Stimulated activated memory B cell treated with anti-CD40 and anti-IgM and Interleukin-4, amounts not matched to agents 10 μg/mL and 1 μg/mL and 100 μg/mL, for 72 hours (primary cell): ENCODE measurements at places on chromosomes 5 and 9.

DNA sequence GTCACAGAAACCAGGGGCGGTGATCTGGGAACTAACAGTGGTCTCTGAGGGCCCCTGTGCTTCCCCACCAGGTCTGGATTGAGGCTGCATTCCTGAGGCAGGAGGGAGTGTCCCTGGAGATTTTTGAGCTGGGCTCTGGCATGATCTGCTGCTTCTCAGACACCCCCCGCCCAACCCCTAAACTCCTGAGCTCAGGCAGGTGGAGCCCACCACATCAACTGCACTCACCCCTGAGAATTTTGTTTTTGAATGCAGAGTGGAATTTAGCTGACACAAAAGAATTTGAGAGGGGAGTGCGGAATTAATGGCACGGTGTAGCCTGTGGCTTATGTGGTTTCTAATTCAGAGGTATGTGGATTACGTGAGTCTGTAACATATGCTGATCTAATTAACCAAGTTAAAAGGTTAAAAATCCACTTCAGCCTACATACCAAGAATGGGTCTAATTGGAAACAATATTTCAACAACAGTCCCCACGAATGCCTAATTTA lies 23.9 kb upstream of the CTSL start:
- ATAC-seq, result no peak

GRCh38 chr9:130682421-130683121 lies 11.0 kb upstream of the EXOSC2 start:
- no peak for ATAC-seq

GRCh38 chr5:158998793-158999325 lies 100.9 kb downstream of the EBF1 start:
- ATAC-seq, result no peak

- ATAC-seq, result no peak
Measured at GRCh38 chr5:142617416-142618129, 68.3 kb downstream of the FGF1 start.

DNA sequence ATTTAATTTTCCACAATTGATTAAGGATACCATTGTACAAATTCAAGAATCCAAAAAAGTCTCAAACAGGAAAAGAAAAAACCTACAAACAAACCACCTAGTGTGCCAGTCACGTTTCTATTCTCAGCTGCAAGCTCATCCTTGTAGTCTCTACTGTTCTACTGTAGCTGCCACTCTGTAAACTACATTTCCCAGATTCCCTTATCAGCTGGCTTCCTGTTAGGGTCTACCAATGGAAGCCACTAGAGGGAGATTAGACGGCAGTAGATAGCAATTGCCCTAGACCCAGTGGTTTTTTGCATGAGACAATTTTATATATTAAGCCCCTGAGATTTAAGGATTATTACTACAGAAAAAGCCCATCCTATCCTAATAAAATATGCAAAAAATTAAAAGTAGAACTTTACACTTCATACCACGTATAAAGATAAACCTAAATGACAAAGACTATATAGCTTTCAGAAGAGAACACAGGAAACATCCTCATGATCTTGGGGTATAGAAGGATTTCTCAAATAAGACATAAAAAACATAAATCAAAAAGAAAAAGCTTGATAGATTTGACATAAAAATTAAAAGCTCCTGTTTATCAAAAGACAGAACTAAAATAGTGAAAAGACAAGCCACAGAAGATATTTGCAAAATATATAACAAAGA lies 37.4 kb downstream of the P4HA2 start:
- peak; percentile 90 for ATAC-seq

DNA sequence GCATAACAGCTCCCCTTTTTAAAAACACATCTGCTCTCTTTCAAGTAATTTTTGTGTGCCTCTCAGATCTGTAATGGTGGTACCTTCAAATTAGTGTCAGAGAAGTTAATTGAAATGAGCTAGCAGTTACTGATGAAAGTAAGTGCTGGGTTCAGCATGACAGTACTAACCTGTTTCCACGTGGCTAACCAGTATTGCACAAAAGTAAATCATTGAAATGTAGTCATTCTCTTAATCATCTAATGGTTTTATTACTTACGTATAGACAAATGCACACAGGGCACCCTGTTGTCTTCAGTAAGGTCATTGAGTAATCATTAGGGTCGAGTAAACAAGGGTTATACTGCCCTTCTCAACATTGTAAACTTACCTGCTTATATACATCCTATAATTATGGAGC lies 157.8 kb upstream of the PRR16 start:
- no peak for ATAC-seq

DNA sequence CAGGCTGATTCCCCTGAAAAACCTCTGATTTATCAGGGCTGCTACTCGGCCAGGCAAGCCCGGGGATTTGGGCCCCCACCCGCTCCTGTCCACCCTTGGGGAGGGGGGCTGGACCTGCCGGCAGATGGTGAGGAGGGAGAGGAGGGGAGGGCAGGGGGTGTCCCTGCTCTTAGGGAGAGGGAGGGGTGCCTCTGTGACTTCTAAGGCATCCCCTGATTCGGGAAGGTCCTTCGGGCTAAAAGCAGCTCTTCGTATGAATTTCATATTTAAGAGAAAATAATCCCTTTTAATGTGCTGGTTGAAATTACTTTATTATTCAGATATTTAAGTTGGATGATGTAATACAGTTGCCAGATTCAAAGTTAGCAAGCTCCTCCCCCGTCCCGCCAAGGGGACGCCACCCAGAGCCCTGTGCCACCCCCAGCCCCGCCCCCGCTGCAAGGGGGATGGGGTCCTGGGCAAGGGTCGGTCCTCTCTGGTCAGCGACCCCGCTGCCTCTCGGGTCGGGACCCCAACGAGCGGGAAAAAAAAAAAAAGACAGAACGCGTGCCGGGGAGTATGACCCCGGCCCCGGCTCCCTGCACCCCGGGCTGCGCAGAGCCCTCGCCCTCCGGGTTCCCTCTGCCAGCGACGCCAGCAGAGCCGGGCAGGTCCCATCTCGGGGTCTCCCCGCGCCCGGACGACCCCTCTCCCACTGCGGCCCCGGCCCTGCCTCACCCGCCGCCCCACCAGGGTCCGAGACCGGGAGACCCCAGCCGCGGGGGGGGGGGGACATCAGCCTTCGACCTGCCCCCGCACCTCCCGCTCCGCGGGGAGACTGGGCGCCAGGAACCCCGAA lies 12.4 kb downstream of the LHX3 start:
- ATAC-seq, result no peak

DNA sequence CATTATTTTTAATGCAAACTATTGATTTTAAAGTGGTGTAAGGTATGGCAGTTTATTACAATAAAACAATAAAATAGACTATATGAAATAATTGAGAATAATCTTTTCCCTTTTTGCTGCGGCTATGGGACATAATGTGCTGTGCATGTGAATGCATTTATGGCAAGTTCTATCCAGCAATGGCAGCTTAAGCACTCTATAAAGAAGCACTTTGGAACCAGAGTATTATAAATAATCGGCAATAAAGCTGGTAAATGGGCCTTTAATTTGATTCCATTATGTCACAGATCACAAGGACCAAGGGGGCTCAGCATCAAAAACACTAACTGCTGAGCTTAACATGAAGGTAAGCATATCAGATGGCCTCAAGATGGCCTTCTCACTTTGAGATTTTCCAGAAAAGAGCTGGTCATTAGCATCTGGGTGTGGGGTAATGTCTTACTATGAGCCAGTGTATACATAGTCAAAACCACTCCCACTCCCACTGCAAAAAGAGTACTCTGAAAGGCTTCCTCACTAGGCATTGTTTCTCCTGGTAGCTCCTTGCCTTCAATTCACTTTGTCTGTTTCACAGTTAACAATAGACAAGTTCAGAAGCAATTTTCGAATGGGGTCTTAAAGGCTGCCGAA lies 97.1 kb upstream of the ASTN2 start:
- no peak for ATAC-seq

GRCh38 chr9:101369286-101369685 lies 15.5 kb downstream of the BAAT start:
- no peak for ATAC-seq

DNA sequence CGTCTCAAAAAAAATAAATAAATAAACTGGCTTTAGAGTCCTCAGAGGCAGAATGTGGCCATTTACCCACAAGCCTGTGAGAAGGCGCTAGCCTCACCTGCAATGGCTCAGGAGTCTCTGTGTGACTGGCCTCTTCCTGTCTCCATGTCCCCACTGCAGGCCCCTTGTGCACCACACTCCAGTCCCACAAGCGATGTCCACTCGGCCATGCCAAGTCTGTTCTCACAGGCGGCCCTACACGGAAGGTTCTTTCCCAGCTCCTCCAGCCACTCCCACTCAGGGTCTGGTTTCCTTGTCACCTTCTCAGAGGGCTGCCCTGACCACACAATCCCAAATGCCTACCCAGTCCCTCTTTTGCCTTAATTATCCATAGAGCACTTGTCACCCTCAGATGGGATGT lies 38.2 kb downstream of the POLR1E start:
- ATAC-seq, result no peak

GRCh38 chr5:158979290-158979689 lies 120.4 kb downstream of the EBF1 start:
- no peak for ATAC-seq

- no peak for ATAC-seq
Measured at GRCh38 chr9:94805051-94805489, 78.6 kb downstream of the AOPEP start.

DNA sequence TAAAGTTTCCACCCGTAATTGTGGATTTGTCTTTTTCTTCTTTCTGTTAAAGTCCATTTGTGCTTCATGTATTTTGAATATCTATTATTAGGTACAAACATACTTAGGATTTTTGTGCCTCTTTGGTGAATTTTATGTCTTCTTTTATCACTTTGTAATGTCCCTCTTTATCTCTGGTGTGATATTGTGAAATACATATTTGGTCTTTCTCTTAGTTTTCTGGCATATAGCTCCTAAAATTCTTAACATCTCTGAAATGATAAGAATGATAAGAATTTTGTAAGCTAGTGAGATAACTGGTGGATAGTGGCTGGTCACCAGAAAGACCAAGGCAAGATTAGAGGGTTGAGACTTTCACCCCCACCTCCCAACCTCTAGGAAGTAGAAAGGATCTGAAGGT lies 111.1 kb downstream of the KCTD16 start:
- no peak for ATAC-seq

DNA sequence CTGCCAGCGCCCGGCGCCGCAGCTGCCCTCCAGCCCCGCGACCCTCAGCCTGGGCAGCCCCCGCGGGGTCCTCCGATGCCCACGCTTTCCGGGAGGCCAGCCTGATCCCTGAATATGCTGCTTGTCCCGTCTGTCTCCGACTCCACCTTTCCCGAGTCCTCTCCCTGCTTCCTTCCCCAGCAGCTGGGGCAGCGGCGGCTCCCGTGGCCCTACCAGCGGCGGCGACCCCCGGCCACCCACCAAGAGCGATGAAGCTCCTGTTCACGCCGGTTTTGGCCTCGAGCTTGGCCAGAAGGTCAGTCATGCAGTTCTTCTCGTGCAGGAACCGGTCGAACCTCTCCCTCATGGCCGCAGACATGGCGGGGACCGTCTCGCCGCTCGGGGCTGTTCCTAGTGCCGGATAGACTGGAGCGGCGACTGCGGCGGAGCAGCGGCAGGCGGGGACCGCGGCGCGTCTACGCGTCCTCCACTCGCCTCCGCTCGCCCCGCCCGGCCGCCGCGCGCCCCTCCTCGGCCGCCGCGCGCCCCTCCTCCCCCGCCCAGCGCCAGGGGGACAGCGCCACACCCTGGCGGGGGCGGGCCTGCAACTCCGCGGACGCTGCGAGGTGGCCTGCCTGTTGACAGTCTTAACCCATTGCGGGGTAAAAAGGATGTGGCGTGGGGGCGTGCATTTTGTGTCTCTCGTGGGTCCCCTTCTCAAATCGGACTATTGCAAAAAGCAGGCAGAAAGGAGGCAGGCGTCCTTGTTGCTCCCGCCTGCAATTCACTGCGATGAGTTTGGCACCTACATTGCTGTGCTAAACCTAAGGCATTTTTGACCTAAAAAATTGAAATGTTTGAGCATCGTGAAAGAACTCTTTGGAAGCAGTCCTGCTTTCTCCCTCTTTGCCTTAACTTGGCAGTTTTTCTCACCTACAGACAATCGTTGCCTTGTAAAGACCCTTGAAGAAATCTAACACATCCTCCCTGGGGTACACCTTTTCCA lies at the start of gene REEP5:
TSS of gene REEP5 (minus strand) at position 395 of the 985 bp plus-strand sequence. CDS start at position 358, 37 bp downstream.
- peak; percentile 91 for ATAC-seq

DNA sequence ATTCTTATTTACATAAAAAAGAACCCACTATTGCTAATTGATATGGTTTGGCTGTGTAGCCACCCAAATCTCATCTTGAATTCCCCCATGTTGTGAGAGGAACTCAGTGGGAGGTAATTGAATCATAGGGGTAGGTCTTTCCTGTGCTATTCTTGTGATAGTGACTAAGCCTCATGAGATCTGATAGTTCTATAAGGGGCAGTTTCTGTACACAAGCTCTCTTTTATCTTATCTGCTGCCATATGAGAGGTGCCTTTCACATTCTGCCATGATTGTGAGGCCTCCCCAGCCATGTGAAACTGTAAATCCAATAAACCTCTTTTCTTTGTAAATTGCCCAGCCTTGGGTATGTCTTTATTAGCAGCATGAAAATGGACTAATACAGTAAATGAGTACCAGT lies 58.2 kb upstream of the PRR16 start:
- ATAC-seq, result peak; percentile 51

GRCh38 chr9:78967596-78968217 lies 604.1 kb upstream of the TLE4 start:
- ATAC-seq, result no peak

GRCh38 chr5:122507581-122507980 lies 195.5 kb downstream of the SNCAIP start:
- no peak for ATAC-seq

GRCh38 chr5:154002511-154003020 lies 36.1 kb downstream of the FAM114A2 start:
- no peak for ATAC-seq

DNA sequence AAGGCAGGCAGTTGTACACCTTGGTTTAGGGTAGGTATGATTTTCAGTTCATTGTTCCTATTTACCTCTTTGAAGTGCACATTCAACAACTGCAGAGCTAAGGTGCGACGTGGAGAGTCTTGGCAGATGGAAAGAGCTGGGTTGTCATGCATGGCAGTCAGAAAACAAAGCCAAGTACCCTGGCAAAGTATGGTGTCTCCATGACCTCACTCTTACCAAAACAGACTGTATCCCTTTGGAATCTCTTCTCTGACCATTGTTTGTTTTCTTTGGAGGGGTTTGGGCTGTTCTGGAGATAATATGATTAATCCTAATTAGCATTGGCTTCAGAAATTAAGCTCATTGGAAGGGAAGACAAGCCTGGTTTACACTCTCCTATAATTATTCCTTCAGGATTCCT lies 665.7 kb downstream of the DNAH5 start:
- no peak for ATAC-seq

- no peak for ATAC-seq
Measured at GRCh38 chr9:78397045-78397444, 100.1 kb downstream of the PSAT1 start.

DNA sequence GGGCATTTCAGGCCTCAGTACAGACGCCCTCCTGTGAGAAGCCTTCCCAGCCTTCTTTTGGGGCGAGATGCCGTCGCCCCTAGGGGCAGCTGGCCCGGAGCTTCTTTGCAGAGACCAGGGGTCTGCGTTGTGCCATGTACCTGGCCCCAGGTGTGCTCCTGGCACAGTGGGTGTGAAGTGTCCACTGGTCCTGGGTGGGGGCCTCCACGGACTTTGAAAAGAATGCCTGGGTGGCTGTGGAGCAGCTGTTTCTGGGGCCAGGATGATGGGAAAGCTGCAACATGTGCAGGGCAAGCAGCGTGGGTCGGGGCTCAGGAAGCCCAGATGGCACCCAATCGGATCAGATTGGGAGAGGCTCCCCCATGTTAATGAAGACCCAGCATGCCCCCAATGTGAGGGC lies 47.8 kb downstream of the WNK2 start:
- ATAC-seq, result no peak

- no peak for ATAC-seq
Measured at GRCh38 chr9:116096853-116097252, 56.7 kb upstream of the PAPPA start.

GRCh38 chr9:116015855-116016254 lies 137.7 kb upstream of the PAPPA start:
- no peak for ATAC-seq
